HCT116 (cell line): ENCODE measurements at places on chromosomes 1 and 21. TPM values are rescaled to one million over a fixed set of nuclear protein-coding genes. Genes with fewer than 3 reads are reported as not detected.

The SIM2 gene
- 23.9 TPM for total RNA-seq

The FCRL6 gene
- not detected for total RNA-seq

The DIO1 gene
- not detected for total RNA-seq

The PROK1 gene
- 0.22 TPM for total RNA-seq

The TGFB2 gene
- 0.34 TPM for total RNA-seq

The BATF3 gene
- 4.8 TPM for total RNA-seq

The EPHA2 gene
- 164 TPM for total RNA-seq

The DCLRE1B gene
- 13.4 TPM for total RNA-seq

The FYB2 gene
- total RNA-seq, result not detected

DNA sequence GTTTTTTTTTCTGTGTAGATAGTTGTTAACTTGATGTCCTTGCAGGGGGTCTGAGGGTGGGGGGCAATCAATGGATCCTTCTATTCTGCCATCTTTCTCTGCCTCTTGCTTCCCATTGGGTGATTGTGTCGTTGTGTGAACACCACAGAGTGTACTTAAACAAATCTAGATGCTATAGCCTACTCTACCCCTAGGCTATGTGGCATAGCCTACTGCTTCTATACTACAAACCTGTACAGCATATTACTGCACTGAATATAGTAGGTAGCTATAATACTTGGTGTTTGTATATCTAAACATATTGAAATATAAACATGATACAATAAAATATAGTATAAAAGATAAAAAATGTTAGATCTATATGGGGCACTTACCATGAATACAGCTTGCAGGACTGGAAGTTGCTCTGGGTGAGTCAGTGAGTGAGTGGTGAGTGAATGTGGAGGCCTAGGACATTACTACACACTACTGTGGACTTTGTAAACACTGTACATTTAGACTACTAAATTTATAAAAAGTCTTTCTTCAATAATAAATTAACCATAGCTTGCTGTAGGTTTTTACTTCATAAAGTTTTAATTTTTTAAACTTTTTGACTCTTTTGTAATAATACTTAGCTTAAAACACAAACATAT lies 105.4 kb downstream of the CENPF start:
- DNase-seq, result no peak
- no peaks in the 10 kb centered on the region for H3K4me1 ChIP-seq
- no peaks in the 10 kb centered on the region for H3K27me3 ChIP-seq
- H3K27ac ChIP-seq, result no peak overlapping the region
- no peak overlapping the region for H3K4me3 ChIP-seq
- H3K36me3 ChIP-seq, result no peaks in the 10 kb centered on the region

GRCh38 chr1:66315671-66316070 lies 218.3 kb upstream of the SGIP1 start:
- H3K4me1 ChIP-seq, result peaks cover 58% of the 10 kb centered on the region
- peak; percentile 86 for DNase-seq
- no peaks in the 10 kb centered on the region for H3K27me3 ChIP-seq
- peak overlapping the region; percentile 78 for H3K27ac ChIP-seq
- no peak overlapping the region for H3K4me3 ChIP-seq
- H3K36me3 ChIP-seq, result no peaks in the 10 kb centered on the region; the same call in 1 of the 2 replicates

- no peak overlapping the region for H3K4me3 ChIP-seq
- H3K27me3 ChIP-seq, result no peaks in the 10 kb centered on the region
- no peaks in the 10 kb centered on the region for H3K36me3 ChIP-seq
These were observed 5.4 kb upstream of the NTNG1 start for GRCh38 chr1:107135463-107135862.

DNA sequence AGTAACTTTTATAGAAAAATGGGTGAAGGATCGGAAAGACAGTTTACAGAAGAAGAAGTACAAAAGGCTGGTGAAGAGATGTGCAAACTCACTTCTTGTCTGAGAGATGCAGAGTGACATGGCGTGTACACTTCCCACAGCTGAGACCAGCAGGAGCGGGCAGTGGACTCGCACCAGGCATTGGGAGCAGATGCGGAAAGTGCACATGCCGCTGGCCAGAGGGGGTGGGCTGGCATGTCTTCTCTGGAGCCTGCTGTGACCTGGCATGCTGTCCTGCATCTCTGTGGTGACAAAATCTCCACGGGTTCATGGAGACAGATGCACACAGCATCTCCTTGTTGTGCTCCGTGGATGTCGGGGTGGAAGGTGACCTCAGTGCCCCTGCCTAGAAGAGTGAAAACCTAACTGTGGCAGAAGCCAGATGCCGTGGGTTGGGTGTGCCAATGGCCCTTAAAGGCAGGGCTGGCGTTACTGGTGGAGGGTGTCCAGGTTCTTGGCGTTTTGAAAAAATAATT lies 128.6 kb upstream of the COL6A1 start:
- peaks cover 31% of the 10 kb centered on the region; the same call in 1 of the 2 replicates for H3K27me3 ChIP-seq

DNA sequence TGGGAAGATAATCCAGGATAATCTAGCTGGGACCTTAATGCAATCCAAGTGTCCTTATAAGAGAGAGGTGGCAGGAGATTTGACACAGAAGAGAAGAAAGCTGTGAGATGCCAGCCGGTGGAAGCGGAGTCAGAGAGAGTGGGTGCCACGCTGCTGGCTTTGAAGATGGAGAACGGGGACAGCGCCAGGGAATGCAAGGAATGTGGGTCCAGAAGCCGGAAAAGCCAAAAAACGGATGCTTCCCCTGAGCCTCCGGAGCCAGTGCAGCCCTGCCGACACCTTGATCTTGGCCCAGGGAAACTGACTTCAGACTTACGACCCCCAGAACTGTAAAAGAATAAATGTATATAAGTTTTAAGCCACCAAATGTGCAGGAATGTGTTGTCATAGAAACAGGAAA lies 152.6 kb downstream of the ZNF281 start:
- H3K27me3 ChIP-seq, result no peaks in the 10 kb centered on the region
- H3K4me3 ChIP-seq, result no peak overlapping the region
- H3K27ac ChIP-seq, result no peak overlapping the region

DNA sequence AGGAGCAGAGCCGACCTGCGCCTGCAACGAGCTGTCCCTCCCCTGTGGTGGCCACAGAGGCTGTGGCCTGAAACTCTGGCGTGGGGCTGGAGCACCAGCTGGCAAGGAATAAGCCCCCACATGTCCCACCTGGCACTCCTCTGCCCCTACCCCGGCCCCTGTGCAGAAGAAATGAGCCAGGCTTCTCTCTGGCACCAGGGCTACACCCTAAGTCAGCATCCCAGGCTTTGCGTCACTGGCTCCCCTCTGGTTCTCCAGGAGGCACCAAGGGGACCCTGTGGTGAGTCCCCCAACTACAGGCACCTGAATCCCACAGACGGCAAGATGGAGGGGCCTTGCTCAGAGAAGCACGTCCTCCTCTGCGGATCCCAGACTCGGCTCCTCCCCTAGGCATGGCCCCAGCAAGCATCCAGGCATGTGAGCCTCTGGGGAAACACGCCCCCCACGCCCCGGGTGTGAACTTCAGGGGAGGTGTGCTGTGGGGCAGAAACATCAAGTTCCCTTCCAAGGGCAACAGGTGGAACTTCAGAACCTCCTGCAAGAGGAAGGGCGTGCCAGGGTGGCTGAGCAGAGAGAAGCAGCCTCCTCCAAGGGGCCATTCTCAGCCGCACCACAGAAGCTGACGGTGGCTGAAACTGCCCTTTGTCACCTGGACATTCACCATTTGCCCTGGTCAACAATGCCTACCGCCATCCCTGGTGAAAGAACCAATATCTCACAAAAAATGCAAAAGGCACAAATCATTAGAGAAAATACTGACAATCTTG lies 2.9 kb downstream of the KRTAP10-7 start:
- H3K27ac ChIP-seq, result no peak overlapping the region
- H3K27me3 ChIP-seq, result peaks cover 11% of the 10 kb centered on the region; the same call in 1 of the 2 replicates
- no peak overlapping the region for H3K4me3 ChIP-seq
- H3K36me3 ChIP-seq, result no peaks in the 10 kb centered on the region

DNA sequence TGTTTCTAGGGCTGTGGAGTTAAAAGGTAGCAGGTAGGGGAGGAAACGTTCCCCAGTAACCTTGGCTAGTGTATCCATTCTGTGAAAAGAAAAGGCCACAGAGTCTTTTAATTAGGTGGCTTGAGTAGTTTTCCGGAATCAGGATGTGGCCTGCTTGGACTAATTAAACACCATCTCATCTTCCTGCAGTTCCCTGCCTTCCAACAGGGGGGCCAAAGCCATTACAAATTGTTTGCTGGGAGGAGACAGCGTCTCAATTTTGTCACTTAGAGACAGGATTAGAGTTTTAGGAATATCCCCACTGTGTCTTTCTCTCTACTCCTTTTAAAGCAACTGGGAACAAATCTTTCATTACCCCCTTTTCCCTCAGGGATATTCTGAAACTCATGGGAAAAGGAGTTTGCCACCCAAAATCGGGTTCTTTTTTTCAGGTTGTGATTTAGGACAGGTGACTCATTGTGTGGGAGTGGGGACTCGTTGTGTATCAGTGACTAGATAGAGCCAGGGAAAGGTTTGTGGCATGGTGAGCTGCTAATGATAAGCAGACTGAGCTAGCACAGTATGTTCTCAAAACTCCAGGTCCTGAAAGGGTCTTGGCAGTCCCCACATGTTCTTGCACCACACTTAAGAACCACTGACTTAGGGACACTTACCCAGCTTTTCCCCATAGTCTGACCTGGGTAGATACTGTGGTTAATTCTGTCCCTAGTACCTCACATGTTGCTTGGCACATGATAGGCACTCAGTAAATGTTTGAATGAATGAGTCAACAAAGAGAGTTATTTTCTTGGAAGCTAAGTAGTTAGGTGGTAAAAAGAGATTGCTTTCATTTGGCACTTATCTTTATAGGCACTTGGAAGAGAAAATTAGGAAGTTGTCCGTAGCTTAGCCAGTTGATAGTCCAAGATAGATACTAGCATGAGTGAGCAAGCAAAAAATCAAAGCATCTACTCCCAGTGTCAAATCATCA lies 22.5 kb downstream of the INTS3 start:
- no peaks in the 10 kb centered on the region for H3K27me3 ChIP-seq
- DNase-seq, result no peak
- no peaks in the 10 kb centered on the region for H3K4me1 ChIP-seq

DNA sequence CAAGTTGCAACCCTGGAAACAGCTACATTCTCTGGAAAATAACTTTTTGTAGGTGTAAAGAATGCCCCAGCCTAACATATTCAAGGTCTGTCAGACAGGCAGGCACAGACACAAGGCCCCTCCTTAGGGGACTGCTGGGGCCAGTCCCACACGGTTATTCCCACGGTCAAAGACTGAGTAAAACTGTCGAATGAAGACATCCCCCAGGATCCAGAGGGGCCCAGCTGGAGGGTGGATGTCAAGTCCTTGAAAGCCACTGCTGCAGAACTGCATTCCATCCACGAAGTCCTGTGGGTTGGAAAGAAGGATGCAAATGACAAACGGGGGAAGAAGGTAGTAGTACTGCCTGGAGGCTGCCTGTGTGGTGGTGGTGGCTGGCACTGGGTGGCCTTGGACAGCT lies 6.9 kb upstream of the RAB7B start:
- no peaks in the 10 kb centered on the region for H3K36me3 ChIP-seq
- H3K4me3 ChIP-seq, result no peak overlapping the region
- no peaks in the 10 kb centered on the region for H3K4me1 ChIP-seq
- H3K27me3 ChIP-seq, result no peaks in the 10 kb centered on the region
- H3K27ac ChIP-seq, result no peak overlapping the region

DNA sequence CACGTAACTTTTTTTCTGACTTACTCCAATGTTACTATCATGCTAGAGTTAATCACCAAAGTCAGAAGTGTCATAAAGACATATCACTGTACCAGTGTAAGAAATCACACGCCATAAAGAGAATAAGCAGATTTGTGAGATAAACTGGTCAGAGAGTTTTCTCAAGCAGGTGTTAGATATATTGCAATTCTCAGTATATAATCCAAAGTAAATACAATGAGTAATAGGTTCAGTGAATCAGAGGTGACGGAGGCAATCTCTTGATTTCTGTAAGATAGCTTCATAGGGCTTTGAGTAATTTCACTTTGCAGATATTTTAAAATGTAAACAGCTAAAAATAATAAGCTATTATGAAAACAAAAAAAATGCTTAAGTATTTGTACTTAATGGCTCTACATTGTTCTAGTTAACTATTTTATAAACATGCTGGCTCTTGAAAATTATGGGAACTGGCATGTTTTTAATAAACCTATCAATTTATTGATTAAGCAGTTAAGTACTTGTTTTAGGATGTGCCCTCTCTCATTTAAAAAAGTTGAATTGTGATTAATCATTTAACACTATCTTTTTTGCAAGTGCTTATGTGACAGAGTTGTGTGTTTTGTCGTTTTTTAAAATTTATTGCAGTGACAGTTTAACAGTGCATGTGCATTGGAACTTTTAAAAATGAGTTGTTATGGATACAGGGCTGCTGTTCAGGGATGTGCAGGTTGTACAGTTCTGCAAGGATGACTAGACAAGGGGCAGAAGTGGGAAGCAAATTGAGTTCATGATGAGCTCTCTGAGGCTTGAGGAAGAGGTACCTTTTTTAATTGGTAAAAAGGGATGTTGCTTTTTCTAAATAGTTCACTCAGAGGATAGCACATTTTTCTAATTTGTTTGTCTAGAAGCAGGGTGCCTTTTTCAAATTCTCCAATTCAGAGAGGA lies 119.1 kb downstream of the USP25 start:
- H3K4me3 ChIP-seq, result no peak overlapping the region
- H3K4me1 ChIP-seq, result no peaks in the 10 kb centered on the region
- no peaks in the 10 kb centered on the region; the same call in 1 of the 2 replicates for H3K36me3 ChIP-seq
- H3K27me3 ChIP-seq, result no peaks in the 10 kb centered on the region

GRCh38 chr1:164562947-164563520 lies 4.0 kb downstream of the PBX1 start:
- no peaks in the 10 kb centered on the region for H3K27me3 ChIP-seq
- H3K27ac ChIP-seq, result no peak overlapping the region
- no peak for DNase-seq

DNA sequence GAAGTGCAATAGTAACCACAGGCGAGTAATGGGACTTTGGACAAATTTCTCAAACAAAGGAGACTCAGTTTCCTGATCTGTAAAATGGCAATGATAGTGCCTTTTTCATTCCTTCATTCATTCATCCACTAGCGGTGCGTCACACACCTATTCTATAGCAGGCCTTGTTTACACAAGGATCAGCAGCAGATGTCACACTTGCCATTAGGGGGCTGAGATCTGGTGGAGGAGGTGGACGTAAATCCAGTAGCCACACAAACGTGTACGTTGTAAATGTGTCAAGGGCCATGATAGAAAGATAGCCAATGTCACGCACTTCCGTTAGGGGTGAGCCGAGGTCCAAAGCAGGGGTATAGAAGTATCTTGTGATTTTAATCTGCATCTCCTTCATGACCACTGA lies 34.2 kb downstream of the SERINC2 start:
- no peak for DNase-seq
- H3K27ac ChIP-seq, result no peak overlapping the region
- H3K36me3 ChIP-seq, result no peaks in the 10 kb centered on the region

DNA sequence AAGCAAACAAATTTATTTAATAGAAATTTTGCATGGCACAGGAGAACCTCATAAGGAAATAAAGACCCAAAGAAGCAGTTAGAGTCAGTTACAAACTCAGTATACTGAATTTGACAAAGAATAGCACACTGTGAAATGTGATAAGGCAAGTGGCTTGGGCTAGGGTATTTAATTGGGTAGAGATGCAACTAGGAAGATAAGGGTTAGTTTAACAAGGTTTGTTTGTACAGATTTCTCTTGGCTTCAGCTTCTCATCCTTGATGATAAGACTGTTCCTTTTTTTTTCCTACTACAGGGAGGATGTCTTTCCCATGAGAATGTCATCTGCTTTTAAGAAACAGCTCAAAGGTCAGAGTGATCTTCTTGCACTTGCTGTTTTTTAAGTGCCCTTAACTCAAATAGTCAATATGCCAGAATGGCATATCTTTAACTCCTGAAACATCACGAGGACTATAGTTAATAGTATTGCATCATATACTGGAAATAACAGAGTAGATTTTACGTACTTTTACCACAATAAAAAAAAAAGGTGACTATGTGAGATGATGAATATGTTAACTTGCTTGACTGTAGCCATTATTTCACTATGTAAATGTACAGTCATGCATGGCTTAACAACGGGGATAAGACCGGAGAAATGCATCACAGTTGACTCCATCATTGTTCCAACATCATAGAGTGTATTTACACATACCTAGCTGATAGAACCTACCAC lies 9.2 kb upstream of the TRAF3IP3 start:
- peaks cover 14% of the 10 kb centered on the region for H3K4me1 ChIP-seq
- no peaks in the 10 kb centered on the region for H3K36me3 ChIP-seq
- DNase-seq, result no peak
- no peak overlapping the region for H3K27ac ChIP-seq
